ENCODE measurements at places on chromosomes 7 and 10.

- DNase-seq, result no peak
These were observed 39.6 kb downstream of the ABCB1 start for GRCh38 chr7:87561102-87561501.

DNA sequence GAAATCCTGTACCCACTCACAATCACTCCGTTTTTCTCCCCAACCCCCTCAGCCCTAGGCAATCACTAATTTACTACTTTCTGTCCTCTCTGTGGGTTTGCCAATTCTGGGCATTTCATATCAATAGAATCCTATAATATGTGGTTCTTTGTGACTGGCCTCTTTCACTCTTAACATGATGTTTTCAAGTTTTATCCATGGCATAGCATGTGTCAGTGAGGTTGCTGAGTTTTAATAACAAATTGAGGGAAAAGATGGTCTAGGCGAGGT is 11.9 kb downstream of the PLAU start:
- peak; percentile 22 for DNase-seq

- no peak for DNase-seq
These were observed 84.9 kb upstream of the PCBD1 start for GRCh38 chr10:70973275-70973674.

DNA sequence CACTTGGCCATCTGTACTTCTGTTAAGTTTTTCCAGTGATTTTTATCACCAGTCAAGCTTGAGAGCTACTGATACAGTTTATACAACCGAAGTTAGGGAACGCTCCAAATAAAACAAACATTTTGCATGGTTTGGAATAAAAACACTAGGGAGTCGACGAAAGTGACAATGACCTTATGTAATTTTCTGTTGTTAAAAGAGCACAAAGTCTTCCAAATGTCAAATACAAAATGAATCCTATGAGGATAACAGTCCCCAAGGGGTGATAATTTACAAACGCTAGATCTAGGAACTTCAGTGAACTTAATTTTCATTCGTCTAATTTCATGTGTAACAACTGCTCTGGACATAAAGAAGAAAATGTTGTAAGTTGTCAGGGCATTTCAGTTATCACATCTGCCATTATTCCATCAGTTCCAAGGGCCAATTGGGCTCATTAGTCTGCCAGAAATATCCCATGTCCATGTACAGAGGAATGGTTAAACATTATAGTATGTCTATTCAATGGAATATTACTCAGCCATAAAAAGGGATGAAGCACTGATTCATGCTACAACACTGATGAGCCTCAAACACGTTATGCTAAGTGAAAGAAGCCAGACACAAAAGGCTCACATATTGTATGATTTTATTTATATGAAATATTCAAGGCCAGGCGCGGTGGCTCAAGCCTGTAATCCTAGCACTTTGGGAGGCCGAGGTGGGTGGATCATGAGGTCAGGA is 38.0 kb upstream of the CYTH3 start:
- DNase-seq, result no peak

DNA sequence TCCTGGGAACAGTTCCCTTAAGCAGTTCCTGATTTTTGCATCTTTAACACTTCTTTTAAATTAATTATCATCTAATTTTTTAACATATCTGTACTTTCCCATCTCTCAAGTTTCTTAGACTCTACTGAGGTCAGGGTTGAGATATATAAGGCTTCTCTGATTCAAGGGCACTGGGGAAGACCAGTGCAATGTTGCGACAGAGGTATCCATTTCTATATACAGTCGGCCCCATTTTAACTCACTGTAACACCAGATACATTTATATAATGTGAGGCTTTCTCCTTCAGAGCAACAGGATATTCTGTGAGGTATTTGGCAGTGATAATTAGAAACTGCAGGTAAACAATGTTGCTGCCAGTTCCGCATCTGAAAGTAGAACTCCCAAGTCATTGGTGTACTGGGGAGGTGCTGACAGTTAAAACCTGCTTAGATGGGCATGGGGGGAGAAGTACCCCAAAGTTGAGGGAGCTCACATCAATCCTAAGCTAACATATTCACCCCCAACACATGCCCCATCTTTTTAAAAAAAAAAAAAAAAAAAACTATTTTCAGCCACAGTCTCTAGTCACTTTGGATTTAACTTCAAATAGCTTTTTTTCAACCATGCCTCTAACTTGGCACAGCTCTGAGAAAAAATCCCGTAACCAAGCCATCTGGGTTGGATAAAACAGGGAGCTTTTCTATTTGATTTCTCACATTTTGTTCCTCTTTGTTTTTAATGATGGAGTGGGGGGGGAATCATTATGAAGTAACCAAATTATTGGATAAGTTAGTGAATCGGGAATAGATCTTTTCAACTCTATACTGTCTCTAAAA is 62.9 kb downstream of the REEP3 start:
- no peak for DNase-seq

- no peak for DNase-seq
These were observed 57.7 kb upstream of the KCNIP2 start for GRCh38 chr10:101901340-101901739.

- no peak for DNase-seq
These were observed 519.4 kb downstream of the GLRX3 start for GRCh38 chr10:130655313-130656186.

DNA sequence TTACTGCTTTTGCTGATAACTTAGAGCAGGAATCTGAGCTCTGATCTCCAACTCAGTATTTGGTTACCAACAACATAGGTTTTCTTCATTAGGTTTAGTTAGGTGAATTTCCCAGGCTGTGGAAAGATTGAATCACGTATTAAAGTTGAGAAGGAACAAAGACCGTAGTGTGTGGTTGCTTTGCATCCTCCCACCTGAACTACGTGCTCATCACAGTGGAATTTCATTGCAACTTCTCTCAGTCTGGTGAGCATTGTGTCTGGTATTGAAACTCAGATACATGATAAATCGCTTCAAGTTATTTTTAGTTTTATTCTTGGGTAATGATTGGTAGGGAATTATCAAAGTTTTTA is 139.4 kb upstream of the AKR1E2 start:
- no peak for DNase-seq

All from activated CD4-positive, alpha-beta T cell treated with anti-CD3 and anti-CD28 coated beads, Interleukin-2, Interleukin-4, amounts not matched to agents 100 ng/mL and 50 ng/mL, durations not matched to agents 16 hours and 8 hours (primary cell).